Stimulated activated CD8-positive, alpha-beta memory T cell treated with anti-CD3 and anti-CD28 coated beads, Interleukin-7, amount 100 ng/mL, for 1 hour (primary cell): ENCODE measurements at places on chromosomes 6 and 20.

GRCh38 chr20:37095108-37095598, 644 bp downstream of the RBL1 start:
- no peak for DNase-seq

- no peak for DNase-seq
Measured at GRCh38 chr20:14775778-14776177, 438.4 kb upstream of the FLRT3 start.

GRCh38 chr20:61464307-61465303, 212.5 kb downstream of the CDH4 start:
- no peak for DNase-seq

DNA sequence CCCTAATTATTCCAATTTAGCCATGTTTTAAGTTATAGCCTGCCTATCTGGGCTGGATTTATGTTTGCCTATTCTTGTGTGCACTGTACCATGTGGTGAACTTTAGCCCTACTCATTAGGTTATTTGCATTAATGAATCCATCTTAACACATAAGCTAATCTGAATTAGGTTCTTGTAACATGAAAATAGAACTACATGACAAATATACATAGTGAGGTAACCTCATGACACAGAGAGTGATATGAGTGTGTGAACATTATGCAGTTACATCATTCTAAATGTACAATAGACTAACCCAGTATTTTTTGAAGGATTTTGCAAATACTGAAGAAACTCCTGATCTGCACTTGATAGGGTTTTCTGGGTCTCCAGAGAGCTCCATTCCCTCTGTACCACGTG, 733.7 kb upstream of the CITED2 start:
- no peak for DNase-seq

- DNase-seq, result no peak
Measured at GRCh38 chr6:25351485-25351884, 72.3 kb downstream of the CARMIL1 start.

- DNase-seq, result no peak
Measured at GRCh38 chr6:82568290-82568993, 204.8 kb downstream of the TPBG start.

DNA sequence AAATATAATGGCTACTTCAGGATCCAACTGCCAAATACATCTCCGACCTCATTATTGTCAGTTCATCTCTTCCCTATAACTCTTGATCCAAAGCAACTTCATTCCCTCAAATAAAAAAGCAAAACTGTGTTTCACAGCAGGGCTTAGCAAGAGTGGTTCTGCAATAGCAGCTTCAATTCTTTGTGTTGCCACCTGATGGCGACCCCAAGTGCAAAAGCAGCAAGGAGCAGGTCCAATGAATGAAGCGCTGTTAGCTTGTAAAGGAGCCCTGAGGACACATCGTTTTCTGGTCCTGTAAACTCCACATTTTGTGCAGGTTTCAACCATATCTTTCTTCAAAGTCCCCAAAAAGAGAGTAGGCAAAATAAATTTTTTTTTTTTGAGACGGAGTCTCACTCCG, 19.6 kb downstream of the RTN4IP1 start:
- DNase-seq, result no peak
